Prostate gland (tissue), 2 donors: ENCODE measurements at places on chromosomes 1 and 21. TPM values are rescaled to one million over a fixed set of nuclear protein-coding genes. Genes with fewer than 3 reads are reported as not detected.

ETV3 gene
- total RNA-seq, result 23.4 TPM

NR1I3 gene
- not detected for total RNA-seq

SLC45A3 gene
- 505 TPM for total RNA-seq

SELP gene
- total RNA-seq, result 9.1 TPM

GRCh38 chr1:46617108-46617800 lies 643 bp upstream of the MOB3C start:
- peaks cover 3% of the 10 kb centered on the region for H3K4me1 ChIP-seq
- no peaks in the 10 kb centered on the region for H3K27me3 ChIP-seq
- no peaks in the 10 kb centered on the region for H3K36me3 ChIP-seq
- peak overlapping the region; percentile 84 for H3K4me3 ChIP-seq
- H3K27ac ChIP-seq, result peak overlapping the region; percentile 89

- peak overlapping the region; percentile 13 for H3K27ac ChIP-seq
- H3K4me3 ChIP-seq, result no peak overlapping the region
- no peaks in the 10 kb centered on the region for H3K36me3 ChIP-seq
Observed at GRCh38 chr21:42746593-42747275, 93.3 kb downstream of the PDE9A start.

DNA sequence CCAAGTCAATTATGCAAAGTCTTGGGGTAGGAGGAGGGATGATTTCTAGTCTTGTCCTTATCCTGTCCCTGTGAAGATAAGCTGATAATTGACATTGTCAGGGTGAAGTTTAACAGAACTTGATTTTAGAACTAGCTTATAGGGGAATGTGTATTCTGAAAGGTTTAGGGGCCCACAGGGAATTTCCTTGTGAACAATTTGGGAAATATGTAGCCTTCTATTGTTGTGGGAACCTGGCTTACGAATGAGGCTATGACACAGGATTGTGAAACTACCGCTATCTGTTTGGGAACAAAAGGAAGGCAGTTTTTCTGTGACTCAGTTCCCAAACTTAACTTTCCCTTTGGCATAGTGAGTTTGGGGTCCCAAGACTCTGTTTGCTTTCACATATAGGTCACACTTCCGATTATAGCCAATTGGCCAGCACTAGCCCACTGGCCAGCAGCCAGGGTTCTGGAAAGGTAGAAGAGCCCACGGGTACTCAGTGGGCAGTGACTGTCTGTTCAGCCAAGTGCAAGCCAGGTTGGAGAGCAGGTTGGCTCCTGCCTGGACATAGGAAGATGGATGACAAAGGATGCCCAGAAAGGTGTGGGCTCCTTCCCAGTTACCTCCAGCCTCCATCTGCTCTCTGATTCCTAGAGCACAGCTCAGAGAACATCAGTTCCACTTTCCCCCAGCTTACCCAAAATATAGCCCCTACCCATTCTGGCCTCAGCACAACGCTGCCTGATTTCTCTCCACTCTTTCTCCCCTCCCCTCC lies 35.5 kb downstream of the H3-3A start:
- no peaks in the 10 kb centered on the region for H3K27me3 ChIP-seq
- no peaks in the 10 kb centered on the region for H3K4me1 ChIP-seq
- DNase-seq, result no peak
- H3K27ac ChIP-seq, result no peak overlapping the region
- no peak overlapping the region for H3K4me3 ChIP-seq

DNA sequence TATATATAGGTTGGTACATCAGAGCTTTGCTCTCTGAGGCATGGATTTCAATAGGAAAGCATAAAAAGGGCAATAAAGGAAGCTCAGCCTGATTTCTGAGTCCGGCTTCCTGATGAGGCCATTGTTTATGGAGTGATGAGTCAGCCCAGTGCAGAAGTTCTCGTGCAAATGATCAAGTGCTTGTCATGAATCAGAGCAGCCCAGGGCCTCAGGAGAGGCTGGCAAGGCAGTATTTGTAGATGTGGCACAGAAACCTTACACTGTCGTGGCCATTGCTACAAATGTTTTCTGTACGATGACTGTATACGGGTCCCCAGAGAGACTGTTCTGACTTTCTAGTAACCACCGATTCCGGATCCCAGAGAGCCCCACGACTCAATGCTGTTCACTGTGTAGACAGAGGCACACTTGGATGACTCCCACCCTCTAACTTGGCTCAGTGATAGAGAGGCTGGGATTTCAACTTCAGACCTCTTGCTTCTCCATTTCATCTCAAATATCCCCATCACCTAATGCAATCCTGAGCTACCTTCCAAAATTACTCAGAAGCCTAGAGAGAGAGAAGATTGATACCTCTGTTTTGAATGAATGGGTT lies 26.8 kb downstream of the UMODL1 start:
- H3K4me1 ChIP-seq, result no peaks in the 10 kb centered on the region
- no peaks in the 10 kb centered on the region for H3K36me3 ChIP-seq
- H3K27ac ChIP-seq, result peak overlapping the region; percentile 39
- H3K4me3 ChIP-seq, result no peak overlapping the region
- no peaks in the 10 kb centered on the region for H3K27me3 ChIP-seq
- peak; percentile 79 for DNase-seq
